ENCODE measurements at places on chromosomes 6 and 20. TPM values are rescaled to one million over a fixed set of nuclear protein-coding genes. Genes with fewer than 3 reads are reported as not detected.

The RNF39 gene
- total RNA-seq = not detected

The MYH7B gene
- total RNA-seq = not detected

The SNPH gene
- 4.9 TPM for total RNA-seq

The NPBWR2 gene
- not detected for total RNA-seq
